ENCODE measurements at places on chromosomes 12 and 14.

DNA sequence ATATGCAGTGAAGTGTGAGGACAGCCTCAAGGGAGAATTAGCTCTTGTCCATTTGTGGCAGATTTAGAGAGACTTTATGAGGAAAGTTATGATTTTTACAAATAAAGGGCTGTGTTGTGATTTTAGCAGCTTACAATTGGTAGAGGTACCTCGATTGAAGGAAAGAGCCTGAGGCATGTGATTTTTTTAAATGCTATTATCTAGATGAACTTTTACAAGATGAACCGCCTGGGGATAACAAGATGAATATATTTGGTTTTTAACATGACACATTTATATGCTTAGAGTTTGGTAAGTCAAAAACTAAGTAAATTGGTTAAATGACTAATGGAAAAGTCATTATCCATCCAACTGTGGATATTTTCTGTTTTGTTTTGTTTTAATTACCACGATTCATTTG, 52.6 kb downstream of the AEBP2 start:
- no peak for DNase-seq

DNA sequence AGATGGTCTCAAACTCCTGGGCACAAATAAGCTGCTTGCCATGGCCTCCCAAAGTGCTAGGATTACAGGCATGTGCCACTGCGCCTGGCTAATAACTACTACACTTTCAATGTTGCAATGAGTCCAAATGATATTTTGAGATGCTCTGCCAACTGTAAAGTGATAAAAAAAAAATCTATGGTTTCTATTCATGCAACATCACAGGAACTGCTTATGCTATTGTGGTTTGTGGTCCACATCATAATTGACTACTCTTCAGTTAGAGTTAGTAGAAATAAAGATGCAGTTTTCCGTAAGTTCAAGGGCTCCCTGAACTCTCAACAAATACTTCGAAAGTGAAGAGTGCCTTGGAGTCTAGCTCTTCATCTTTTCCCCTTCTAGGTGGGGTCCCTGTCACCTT, 239.4 kb downstream of the C12orf75 start:
- DNase-seq, result no peak

DNA sequence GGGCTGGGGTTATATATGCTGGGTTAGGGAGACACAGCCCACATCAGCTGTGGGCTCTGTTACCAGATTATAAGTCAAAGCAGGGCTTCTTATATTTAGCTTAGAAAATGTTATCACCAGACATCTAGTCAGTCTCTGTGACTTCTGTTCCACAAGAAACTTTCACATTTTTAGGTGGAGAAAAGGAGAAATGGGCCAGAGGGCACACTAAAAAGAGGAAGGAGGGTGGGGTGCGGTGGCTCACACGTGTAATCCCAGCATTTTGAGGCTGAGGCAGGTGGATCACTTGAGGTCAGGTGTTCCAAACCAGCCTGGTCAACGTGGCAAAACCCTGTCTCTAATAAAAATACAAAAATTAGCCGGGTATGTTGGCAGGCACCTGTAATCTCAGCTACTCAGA, 28.0 kb upstream of the SLC38A1 start:
- DNase-seq, result no peak

- no peak for DNase-seq
Observed at GRCh38 chr12:20211541-20211940, 156.8 kb upstream of the PDE3A start.

GRCh38 chr12:51970904-51971646, 19.6 kb downstream of the ACVR1B start:
- peak; percentile 55 for DNase-seq

GRCh38 chr14:99230208-99231151, 41.5 kb downstream of the BCL11B start:
- peak; percentile 90 for DNase-seq

- no peak for DNase-seq
Observed at GRCh38 chr12:51306507-51306906, 17.5 kb downstream of the BIN2 start.

DNA sequence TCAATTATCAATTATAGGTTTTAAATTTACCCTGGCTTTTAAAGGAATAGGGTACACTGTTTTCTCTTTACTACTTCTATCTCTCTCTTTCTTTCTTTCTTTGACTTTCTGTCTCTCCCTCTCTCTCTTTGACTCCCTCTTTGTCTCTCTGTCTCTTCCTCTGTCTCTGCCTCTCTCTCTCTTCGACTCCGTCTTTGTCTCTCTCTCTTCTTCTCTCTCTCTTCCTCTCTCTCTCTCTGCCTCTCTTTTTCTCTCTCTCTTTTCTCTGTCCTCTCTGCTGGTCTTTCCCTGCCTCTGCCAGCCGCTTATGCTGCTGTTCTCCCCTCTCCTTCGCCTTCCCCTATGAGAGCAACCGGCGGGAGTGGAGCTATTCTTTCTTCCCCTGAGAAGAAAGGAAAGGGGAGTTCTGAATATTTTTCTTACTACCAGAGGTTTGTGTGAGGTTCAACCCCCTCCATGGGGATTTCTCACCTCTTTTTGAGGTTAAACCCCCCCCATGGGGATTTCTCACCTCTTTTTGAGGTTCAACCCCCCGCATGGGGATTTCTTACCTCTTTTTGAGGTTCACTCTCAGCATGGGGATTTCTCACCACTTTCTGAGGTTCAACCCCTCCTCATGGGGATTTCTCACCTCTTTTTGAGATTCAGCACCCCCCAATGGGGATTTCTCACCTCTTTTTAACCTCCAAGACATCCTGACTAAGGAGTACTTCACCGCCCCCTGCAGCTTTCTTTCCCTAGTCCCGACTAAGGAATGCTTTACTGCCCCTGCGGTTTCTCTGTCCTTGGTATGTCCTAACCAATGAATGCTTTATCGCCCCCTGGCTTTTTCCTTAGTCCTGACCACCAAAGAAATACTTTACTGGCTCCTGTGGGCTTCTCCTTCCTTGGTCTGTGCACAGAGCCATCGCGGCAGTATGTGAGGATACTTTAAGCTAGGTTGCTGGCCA, 27.4 kb upstream of the DDHD1 start:
- DNase-seq, result peak; percentile 50

DNA sequence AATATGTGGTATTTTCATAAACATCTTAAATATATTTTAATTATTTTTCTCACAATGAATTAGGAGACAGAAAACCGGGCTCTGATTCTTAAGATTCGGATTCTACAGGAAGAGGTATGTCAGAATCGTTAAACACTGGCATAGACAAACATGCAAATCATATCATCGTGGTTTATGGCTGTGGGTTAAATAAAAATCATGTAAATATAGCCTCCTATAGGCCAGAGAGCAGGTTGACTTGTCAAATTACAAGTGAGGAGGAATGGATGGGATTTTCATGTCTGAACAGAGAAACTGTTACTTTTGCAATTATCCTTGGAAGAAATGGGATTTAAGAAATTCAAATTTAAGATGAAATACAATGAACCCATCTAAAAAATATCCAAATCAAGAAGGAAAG, 74.9 kb upstream of the BCAT1 start:
- DNase-seq, result no peak

DNA sequence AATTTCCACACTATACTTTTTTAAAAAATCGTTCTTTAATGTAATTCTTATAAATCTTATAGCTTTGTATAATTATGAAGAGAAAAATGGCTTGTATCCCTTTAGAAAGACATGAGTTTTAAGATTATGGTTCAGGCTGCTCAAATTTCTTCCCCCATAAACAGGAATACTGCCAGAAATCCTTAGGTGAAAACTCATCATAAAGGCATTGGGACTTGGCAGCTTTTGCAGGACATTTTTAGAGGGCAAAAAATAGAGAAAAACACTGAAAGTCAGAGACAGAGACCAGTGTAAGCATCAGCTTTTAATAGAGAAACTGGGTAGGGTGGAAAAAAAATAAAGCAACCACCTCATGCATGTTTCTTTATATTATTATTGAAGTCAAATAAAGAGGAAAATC, 29.1 kb downstream of the LRRK2 start:
- no peak for DNase-seq

DNA sequence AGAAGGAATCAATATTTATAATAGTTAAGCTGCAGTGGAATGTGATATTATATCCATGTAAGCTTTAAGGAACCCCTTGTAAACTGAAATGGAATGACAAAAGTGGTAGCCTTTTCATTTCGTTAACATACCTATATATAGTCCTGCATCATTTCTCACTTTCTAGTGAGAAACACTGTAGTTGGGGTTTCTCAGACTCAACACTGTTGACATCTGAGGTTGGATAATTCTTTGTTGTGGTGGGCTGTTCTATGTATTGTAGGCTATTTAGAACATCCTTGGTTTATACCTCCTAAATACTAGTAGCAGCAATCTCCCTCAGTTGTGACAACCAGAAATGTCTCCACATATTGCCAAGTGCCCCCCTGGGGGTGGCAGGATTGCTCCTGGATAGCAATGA, 79.1 kb downstream of the RAD52 start:
- peak; percentile 12 for DNase-seq

- no peak for DNase-seq
Observed at GRCh38 chr14:74915826-74916225, 7.2 kb downstream of the RPS6KL1 start.

DNA sequence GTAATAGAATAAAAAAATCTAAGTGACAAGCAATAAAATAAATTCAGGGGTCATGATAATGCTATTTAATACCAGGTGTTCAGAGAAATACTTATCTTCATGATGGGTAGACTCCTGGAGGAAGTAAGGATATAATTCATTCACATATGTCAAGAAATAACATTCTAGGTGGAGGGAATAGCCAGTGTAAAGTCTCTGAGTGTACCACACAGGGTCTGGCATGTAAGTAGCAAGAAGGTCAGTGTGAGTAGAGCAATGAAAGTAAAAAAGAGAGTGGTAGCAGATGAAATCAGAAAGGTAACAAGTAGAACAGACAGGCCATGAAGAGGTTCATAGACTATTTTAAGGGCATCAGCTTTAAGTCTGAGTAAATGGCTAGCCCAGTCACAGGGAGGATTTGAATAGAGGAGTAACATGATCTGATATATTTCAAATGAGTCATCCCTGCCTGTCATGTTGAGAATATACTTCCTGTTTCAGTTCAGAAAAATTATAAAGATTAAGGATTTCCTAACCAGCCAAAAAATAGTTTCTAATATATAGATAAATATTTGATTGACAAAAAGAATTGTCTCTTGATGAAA, 519.9 kb downstream of the C12orf50 start:
- DNase-seq, result no peak
